CD4-positive, alpha-beta T cell treated with Interleukin-17A for 4 hours (primary cell): ENCODE measurements at places on chromosomes 1 and 21.

- no peak for DNase-seq
Observed at GRCh38 chr1:32894681-32895080, 6.5 kb downstream of the TMEM54 start.

DNA sequence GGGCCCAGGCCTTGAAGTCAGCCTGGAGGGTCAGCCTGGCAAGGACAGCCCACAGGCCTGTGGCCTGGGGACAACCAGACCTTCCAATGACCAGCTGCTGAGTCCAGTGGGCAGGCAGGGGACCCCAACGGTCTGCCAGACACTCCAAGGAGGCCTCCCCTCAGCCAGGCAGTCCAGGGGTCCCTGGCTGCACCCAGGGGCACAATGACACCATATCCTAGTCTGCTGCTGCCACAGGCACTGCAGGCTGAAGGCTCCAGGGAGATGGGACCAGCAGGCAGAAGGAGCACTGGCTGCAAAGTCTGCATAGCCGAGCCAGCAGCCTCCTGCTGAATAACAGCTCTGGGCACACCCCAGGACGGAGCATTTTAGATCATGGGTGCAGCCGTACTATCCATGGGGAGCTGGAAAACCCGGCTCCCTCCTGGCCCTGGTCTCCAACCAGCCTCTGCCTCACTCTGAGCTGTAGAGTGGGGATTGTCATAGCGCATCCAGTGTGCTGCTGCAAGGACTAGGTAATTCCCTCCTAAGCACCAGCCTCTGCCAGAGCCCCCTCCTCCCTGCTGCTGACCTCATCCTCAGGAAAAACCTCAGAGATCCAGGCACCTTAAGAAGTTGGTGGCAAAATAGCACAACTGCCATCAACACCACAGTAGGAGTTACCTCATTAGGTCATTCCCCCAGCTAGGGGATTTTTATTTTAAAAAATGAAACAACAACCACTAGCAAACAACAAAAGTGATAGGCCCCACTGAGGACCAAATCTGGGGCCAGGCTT lies 4.8 kb upstream of the LAPTM5 start:
- no peak for DNase-seq

DNA sequence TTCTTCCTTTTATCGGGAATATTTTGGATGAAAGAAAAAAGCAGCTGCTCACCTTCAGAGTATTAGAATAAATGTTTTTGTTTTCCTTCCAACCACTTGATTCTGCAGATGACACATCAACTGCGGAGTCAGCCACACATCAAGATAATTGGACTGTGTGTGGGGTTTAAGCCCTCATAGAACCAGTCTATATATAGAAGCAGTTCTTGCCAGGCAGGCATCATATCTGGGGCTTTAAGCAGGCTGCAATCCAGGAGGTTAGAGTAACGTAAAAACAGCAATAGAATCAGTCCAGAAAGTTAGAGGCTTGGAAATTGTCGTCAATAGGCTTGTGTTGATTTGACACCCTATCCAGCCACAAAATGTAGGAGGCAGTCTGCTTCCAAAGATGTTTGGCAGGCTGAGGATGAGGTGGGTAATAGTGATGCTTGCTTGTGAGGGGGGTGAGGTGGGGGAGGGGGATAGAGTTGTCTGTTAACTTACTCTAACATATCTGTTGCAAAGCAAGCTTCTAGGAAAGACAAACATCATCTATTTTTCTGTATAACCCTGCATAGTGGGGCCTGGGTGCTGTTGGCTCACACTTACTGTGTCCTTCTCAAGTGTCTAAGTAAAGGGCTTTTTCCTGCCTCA lies 64.8 kb downstream of the PEX14 start:
- no peak for DNase-seq

- DNase-seq = no peak
Observed at GRCh38 chr21:18467715-18468114, 64.1 kb upstream of the TMPRSS15 start.

DNA sequence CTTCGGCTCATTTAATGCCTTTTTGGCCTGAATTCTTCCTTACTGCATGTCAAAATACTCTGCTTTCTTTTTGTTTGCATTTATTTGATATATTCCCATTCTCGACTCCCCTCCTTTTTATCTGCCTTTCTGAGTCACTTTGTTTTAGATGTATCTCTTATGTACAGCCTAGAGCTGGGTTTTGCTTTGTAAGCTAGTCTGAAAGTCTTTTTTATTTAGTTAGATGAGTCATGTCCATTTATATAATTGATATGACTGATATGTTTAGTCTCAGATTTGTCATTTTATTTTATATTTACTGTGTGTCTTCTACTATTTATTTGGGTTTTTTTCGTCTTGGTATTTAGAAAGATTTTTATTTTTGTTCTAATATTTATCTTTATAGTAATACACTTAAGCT lies 33.6 kb upstream of the GNG5 start:
- DNase-seq = no peak

GRCh38 chr1:230211436-230212145 lies 144.6 kb downstream of the GALNT2 start:
- no peak for DNase-seq

GRCh38 chr21:29228306-29228705 lies 70.4 kb upstream of the BACH1 start:
- DNase-seq = no peak

DNA sequence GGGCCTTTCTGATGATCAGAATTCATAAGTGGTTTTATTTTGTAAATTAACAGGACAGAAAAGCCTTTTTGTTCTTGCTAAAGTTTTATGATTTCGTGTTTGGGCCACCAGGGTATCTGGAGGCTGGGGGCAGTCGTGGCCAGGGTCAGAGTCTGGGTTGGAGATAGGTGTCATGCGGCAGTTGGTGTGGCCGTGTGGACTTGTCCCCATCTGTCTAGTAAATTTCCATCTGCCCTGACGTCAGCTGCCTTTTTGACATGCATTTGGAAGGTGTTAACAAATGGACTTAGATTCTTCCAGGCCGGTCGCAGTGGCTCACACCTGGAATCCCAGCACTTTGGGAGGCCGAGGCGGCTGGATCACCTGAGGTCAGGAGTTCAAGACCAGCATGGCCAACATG lies 56.8 kb downstream of the SKI start:
- DNase-seq = no peak

- no peak for DNase-seq
Observed at GRCh38 chr21:27130154-27130553, 163.3 kb upstream of the ADAMTS5 start.

- no peak for DNase-seq
Observed at GRCh38 chr1:3846541-3846940, 10.5 kb downstream of the CEP104 start.

DNA sequence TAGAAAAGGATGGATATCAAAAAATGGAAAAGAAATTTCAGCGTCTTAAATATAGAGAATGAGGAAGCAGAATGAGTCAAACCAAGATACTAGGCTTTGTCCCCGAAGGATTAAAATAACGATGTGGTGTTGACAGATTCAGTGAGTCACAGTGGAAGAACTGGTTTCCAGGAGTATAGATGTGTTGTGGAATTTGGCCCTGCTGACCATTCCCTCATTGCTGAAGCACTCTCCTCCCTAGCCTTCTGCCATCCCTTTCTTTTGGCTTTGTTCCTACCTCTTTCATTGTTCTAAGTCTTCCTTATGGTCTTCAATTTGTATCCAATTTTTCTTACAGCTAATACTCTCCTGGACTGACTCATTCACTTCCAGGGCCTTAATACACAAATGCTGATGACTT lies 23.1 kb upstream of the USP25 start:
- no peak for DNase-seq
